T-cell (primary cell): ENCODE measurements at places on chromosomes 7 and 10. TPM values are rescaled to one million over a fixed set of nuclear protein-coding genes. Genes with fewer than 3 reads are reported as not detected.
A peak's percentile ranks its signal among the peaks of the same experiment; 100 is the strongest.

DNA sequence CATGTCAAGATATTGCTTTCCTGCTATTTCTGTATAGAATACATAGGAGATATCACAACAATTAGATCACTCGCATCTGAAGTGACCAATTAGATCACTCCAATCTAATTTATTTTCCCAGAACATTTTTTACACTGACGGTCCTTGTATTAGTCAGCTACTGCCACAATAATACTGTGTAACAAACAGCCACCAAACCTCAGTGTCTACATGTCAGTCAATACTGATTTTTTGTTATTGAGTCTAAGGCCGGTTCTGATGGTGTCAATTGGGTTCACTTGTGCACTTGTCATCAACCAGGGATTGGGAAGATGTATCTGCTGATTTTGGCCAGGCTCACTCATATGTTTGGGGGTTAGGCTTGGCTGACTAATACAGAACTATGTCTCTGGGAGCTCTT lies 275.9 kb upstream of the NFE2L3 start:
- DNase-seq = no peak

DNA sequence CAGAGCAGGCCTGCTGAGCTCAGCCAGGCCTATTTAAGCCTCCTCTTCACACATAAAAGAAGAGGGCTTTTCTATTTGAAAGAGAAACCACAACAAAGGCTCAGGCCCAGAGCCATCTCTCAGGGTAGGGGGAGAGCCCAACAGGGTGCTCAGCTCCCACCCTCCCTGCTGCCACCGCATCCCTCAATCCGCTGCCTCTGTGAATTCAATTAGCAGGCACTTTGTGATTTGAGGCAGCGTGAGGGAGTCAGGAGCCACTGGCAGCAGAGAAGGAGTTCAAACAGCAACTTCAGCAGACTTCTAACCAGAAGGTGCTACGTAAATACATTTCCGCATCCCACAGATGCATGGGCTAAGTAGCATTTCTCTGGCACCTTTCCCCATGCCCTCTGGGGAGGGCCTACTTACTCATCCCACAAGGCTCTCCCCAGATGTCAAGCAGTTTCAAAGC lies 45.2 kb downstream of the LRRC20 start:
- DNase-seq = no peak

GRCh38 chr7:84677117-84677732 lies 482.6 kb upstream of the SEMA3A start:
- DNase-seq = no peak

DNA sequence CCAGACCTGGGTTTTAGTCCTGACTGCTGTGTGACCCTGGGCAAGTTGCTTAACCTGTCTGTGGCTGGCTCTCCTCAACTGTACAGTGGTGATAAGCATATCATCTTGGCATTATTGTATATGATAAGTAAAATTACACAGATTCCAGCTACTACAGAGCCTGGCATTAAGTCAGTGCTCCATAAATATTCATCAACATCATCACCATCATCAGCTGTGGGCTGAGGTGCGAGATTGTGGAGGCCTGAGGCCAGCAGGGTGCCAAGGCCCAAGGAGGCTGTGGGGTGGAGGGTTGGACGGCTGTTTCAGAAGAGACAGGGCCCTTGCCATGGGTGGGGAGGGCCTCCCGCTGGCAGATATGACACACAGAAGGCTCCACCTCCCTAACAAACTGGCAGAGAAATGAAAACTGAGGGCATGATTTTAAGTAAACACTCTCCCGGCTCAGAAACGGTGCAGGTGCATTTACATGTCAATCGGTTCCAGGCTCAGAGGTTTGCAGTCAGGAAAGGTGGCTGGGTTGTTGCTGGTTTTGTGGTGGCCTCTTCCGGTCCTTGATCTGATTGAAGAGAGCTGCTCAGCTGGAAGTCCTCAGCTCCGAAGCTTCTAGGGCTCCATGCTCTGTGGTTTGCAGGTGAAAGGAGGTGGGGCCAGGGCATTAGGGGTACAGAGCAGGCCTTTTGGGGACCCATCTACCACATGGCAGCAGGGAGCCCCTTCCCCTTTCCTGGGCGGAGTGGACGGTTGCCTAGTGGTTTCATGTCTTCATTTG lies 10.2 kb downstream of the CRYGN start:
- DNase-seq = peak; percentile 43

GRCh38 chr10:43305876-43306275 lies 39.0 kb upstream of the RASGEF1A start:
- DNase-seq = no peak

- no peak for DNase-seq
Observed at GRCh38 chr10:31974434-31975124, 45.9 kb upstream of the ARHGAP12 start.

DNA sequence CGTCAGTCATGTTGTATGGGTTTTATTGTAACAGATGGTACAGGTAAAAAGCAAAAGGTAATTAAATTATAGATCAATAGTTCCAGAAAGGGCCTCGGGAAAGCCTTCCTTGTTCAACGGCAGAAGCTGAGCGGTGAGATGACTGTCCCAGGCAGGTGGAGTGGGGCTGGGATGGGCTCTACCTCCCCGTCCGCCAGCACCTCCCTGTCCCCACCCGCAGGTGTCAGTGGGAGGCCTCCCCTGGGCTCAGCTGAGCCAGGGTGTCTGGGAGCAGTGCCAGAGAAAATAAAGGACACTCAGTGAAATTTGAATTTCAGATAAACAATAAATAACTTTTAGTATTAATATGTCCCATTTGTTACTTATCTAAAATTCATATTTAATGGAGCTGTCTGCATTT lies 58.9 kb downstream of the CLRN3 start:
- DNase-seq = no peak

GRCh38 chr10:86666538-86666937 lies 1.8 kb upstream of the LDB3 start:
- no peak for DNase-seq

DNA sequence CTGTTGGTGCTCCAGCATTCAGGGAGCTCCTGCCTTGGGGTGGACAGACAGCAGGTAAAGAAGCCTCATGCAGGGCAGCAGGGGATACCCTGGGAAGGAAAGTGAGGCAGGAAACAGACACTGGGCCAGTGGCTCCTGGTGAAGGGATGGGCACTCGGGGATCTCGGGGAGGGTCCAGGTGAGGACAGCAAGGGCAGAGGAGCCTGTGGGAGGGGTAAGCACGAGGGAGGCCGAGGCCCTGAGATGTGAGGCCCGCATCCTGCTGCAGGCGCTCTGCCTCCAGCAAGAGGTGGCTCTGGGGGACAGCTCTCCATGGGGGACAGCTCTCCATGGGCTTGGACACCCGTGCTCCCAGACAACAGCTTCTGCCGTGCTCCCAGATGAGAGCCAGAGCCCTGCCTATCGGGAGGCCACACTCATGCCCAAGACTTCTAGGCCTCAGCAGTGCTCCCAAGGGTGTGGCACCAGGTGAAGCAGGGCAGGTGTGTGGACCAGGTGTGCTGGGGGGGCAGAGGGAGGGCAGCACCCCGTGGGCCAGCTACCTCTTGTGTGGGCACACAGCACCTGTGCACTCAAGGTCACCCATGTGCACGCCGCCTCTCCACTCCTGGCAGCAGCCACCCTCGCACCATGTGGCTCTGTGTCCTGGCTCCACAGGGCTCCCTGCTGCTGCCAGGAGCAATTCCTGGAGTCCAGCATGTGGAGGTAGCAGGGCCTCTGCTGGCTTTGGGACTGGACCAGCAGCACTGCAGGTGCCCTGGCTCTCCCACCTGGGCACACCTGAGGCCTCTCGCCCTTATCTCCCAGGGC lies 93.6 kb upstream of the INSIG1 start:
- no peak for DNase-seq

GRCh38 chr10:27225642-27226257 lies 14.8 kb downstream of the ACBD5 start:
- no peak for DNase-seq

- peak; percentile 61 for DNase-seq
Observed at GRCh38 chr10:47047577-47048525, 136.6 kb downstream of the PTPN20 start.

- DNase-seq = no peak
Observed at GRCh38 chr10:120749856-120750566, 101.2 kb upstream of the WDR11 start.

DNA sequence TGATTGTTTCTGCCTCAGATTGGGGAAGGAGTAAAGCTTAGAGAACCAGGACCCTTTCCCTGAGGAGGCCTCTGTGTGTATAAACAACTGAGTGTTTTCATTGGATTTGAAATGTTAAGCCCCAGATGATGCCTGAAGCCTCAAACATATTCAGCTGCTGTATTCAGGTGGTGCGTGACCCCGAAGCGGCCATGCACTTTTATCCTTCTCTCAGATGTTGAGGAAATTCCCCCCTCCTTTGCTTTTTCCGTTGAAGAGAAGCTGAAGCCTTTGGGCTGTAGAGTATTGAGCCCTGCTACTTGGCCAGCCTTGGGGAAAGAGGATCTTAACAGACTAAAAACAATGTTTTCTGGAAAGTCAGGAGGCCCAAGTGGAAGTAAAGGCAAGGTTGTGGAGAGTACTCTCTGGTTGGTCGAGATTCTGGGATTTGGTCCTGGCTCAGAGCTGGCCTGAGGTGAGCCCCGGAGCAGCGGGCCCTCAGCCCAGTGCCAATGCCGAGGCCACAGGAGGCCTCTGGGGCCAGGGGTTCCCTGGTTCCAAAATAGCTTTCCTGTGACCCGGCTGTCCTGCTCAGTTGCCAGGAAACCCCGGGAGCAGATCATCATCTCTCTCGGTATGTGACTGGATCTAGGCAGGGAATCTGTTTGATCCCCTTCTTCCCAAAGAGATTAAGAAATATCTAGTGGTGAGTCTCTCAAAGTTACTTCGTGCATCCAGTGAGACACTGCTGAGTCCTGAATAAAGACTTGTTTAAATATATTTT lies 22.5 kb downstream of the FKBP6 start:
- no peak for DNase-seq

- no peak for DNase-seq
Observed at GRCh38 chr10:118256209-118256608, 85.9 kb downstream of the FAM204A start.

- DNase-seq = no peak
Observed at GRCh38 chr10:42987121-42987541, 89.7 kb upstream of the RET start.

GRCh38 chr7:70717553-70718329 lies 414.2 kb upstream of the GALNT17 start:
- DNase-seq = no peak

DNA sequence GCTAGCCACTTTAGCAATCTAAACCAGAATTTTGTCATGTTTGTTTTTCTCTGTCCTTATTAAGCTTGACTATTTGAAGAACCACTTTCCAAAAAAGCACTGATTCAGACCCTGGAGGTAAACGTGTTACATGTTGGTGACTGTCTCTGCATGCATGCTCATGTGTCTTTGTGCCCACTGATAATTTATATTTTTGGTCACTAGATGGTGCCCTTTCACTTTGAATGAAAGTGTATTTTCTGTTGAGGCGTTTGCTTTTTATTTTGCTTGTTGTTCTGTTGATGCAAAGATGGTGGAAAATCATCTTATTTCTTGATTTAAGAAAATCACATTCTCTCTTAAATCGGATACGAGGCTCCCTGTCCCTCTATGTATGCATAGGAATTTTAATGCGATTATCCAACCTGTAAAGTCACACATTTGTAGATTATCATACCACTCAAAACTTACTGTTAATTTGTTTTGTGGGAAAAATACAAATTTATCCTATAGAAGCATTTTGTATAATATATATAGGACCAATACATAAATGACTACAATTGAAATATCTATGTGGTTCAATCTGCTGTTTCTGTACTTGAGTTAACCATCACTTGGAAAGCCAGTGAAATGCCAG lies 269.3 kb downstream of the BICC1 start:
- DNase-seq = no peak

Gene SUGCT
- 2.0 TPM for total RNA-seq

Gene PRKAR2B
- total RNA-seq = 1.1 TPM

Gene TMEM236
- total RNA-seq = 0.08 TPM

Gene SPDYE18
- total RNA-seq = 1.3 TPM

Gene ANKRD1
- not detected for total RNA-seq

Gene FKBP6
- not detected for total RNA-seq

Gene PLXNA4
- total RNA-seq = 8.3 TPM

Gene NEUROG3
- total RNA-seq = not detected
